Foreskin keratinocyte (primary cell): ENCODE measurements at places on chromosomes 5 and 9. TPM values are rescaled to one million over a fixed set of nuclear protein-coding genes. Genes with fewer than 3 reads are reported as not detected.

DNA sequence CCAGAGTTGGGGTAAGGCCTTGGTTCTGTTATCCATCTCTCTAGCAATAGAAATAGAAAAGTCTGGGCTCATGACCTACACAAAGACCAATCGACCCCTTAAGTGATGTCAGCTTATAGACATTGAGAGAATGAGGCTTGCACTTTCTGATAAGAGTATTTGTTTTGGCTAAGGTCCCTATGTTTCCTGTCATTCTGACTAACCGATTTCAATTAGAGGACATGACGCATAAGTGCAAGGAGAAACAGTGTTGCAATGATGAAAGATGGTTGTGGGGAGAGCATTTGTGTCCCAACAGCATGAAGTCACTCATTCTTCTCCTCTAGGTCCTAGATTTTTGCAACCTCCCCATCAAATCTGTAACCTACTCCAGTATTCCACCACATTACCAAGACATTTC, 255.1 kb downstream of the MAT2B start:
- peak; percentile 38 for DNase-seq

The CDX1 gene
- polyA plus RNA-seq = not detected in 2 replicates

GRCh38 chr9:77030045-77030444, 10.6 kb downstream of the FOXB2 start:
- DNase-seq = no peak

- no peak for DNase-seq
Measured at GRCh38 chr5:116773926-116774325, 199.3 kb upstream of the SEMA6A start.

DNA sequence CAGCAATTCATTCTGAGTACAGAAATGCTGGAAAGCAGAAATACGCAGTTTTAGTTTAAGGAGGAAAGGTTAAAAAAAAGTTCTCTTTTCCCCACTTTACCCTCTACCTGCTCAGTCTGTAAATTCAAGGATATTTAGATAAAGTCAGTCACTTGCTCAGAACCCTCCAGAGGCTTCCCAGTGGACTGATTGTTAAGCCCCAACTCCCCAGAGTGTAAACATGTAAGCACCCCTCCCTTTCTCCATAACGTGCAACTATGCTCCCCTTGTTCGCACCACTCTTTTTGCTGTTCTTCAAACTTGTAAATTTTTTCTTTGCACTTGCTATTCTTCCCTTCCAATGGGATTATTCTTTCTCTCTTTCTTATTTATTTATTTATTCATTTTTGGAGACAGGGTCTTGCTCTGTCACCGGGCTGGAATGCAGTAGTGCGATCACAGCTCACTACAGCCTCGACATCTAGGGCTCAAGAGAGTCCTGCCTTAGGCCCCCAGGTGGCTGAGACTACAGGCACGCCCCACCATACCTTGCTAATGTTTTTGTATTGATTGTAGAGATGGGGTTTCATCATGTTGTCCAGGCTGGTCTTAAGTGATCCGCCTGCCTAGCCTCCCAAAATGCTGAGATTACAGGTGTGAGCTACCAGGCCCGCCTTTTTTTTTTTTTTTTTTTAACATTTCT, 32.5 kb upstream of the ERBIN start:
- no peak for DNase-seq

- DNase-seq = no peak
Measured at GRCh38 chr9:104494808-104495207, 9.3 kb upstream of the OR13F1 start.

GRCh38 chr9:111253742-111254437, 76.1 kb downstream of the OR2K2 start:
- no peak for DNase-seq
